ENCODE measurements at places on chromosomes 6 and 20.
A peak's percentile ranks its signal among the peaks of the same experiment; 100 is the strongest.

DNA sequence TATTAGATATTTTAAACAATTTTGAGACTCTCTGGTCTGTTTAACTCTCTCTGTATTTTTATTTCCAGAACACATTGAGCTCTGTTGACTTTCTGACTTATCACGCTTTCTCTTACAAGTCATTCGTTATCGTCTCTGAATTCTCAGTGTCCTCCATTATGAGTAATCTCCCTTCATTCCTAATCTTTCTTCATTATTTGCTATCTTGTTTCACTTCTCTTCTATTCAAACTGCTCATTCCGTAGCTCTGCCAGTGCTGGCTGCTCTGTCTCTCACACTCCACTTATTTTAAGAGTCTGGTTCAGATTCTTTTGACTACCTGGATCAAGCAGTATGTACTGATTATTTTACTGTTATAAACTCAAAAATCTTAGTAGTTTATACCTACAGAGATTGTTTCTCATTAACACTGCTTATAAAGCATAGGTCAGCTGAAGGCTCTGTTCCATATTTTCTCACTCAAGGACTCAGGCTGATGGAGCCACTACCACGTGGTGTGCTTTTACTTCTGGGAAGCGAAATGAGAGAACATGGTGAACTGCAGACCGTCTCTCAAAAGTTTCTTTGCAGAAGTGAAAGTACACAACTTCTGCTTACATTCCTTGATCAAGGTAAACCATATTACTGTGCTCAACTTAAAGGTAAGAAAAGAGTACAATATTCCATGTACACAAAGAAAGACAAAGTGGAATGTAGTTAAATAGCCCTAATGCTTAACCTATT, 485.2 kb downstream of the GRIK2 start:
- no peak for DNase-seq

- DNase-seq = no peak
Measured at GRCh38 chr20:57736738-57737347, 27.0 kb upstream of the PMEPA1 start.

DNA sequence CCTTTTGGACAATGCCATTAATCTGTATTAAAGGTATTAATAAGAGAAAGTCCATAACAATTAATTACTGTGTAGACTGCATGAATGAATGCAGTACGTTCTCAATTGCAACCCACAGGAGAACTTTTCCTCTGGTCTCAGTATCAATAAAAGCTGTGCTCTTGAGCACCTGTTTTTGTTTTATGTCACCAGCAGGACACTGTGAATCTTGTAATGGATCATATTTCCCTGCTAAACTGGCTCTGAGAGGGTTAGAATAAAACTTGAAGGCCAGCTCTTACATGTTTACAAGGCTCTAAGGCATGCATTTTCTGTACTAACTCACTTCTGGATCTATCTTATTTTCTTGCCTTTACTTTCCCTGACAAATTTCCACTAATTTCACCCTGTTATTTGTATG, 214.3 kb upstream of the PLN start:
- DNase-seq = no peak

- no peak for DNase-seq
Measured at GRCh38 chr20:52290569-52290968, 99.0 kb upstream of the ZFP64 start.

DNA sequence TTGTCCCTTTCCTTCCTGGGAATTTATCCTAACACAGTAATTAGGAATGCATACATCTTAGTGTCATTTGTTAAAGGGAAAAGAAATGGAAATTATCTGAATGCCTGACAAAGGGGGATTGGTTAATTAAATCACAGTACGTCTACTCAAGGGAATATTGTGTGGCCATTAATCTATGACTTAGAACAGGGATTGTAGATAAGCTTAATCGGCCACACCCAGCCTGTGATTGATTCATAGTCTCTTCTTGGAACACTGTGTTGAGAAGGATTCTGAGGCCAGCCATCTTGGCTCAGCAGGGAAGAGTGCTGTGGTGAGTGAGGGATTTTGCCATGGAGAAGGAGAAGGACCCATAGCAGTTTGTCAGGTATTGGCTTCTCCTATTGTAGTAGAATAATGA, 50.5 kb downstream of the CTNNBL1 start:
- DNase-seq = no peak

GRCh38 chr6:72579865-72580264, 42.0 kb upstream of the KCNQ5 start:
- no peak for DNase-seq

- DNase-seq = peak; percentile 45
Measured at GRCh38 chr20:2524709-2525506, 11.5 kb upstream of the TMC2 start.

GRCh38 chr6:129662980-129663431, 47.0 kb downstream of the ARHGAP18 start:
- DNase-seq = no peak

DNA sequence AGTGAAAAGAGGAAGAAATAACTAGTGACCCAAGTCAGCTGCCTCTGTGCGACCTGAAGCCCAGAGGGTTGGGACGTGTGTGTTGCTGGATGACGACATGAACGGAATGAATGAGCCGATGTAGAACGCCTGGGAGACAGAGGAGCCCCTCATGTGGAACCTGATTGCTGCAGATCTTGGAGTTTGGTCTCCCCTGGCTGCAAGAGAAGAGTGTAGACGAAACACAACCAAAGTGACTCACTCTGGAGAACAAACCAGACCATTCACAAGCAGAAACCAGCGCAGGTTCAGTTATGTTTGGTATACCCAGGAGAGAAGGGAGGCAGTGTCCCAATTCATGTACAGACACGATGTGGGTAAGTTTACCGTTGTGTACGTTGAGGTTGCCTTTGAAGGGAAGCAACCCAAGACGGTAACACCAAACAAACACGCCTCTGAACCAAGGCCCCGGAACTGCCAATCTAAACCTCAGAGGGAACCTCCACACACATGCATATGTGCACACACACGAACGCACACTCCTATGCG, 265.9 kb downstream of the BMP7 start:
- no peak for DNase-seq

GRCh38 chr20:40470445-40471260, 218.4 kb downstream of the MAFB start:
- no peak for DNase-seq
